Psoas muscle (tissue), 8 donors: ENCODE measurements at places on chromosomes 4 and X. TPM values are rescaled to one million over a fixed set of nuclear protein-coding genes. Genes with fewer than 3 reads are reported as not detected.

GRCh38 chr4:7365462-7366179 lies 69.1 kb downstream of the PSAPL1 start:
- no peak overlapping the region for H3K27ac ChIP-seq
- no peaks in the 10 kb centered on the region for H3K36me3 ChIP-seq
- no peak for DNase-seq
- no peak overlapping the region for H3K4me3 ChIP-seq
- H3K4me1 ChIP-seq = peaks cover 9% of the 10 kb centered on the region

DNA sequence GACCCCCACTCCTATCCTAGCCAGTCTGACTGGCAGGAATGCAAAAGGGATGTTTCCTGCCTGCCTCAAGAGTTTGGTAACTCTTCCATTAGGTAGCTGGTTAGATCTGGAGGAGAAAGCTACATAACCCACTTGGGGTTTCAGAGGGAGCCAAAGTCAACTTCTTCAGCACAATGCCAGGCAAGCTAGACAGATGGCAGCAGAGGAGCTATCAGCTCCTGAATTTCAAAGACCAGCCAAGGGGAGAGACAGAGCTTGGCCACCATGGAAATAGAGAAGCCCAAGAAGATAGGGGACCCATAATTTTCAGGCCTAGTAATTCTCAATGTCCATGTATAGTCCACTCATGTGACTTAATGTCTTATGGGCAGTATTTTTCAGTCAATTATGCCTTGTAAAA lies 56.4 kb downstream of the PGRMC1 start:
- no peaks in the 10 kb centered on the region for H3K36me3 ChIP-seq
- H3K27me3 ChIP-seq = no peaks in the 10 kb centered on the region
- no peak overlapping the region for H3K27ac ChIP-seq
- no peak overlapping the region for H3K4me3 ChIP-seq
- no peak for DNase-seq

DNA sequence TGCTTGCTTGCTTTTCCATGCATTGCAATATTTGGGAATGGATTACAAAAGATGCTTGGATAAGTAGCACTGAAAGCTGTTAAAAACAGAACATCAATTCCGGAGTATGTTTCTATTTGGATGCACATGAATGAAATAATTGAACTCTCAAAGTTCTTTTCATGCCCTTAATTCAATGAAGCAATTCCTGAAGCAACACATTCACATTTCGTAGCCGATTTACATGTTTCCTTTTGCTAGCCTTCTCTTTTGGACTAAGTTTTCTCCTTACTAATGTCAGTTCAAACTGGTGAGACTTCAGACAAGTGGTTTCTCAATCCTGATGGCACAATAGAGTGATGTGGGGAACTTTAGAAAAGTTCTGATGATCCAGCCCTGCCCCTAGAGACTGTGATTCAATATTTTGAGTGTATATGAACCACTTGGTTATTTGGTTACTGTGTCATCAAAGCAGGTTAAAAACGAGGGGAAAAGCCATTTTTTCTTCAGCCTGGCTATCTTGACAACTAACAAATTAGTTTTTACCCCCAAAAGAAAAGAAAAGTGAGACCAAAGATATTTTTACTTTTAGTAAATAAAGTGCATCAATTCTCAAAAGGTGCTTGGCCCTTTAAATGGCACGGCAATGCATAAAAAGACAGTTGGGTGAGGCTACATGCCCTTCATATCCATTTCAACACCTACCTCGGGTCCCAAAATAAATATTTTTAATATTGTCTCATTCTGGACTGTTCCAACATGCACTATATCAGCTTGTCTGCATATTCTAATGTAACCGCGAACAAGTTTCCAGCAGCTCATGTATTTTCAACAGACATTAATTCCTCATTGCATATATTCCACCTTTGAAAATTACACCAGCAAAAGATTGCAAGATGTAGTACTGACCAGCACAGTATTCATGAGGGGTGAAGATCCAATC lies 90.1 kb upstream of the RPL34 start:
- H3K27me3 ChIP-seq = no peaks in the 10 kb centered on the region
- H3K27ac ChIP-seq = no peak overlapping the region
- H3K36me3 ChIP-seq = no peaks in the 10 kb centered on the region
- H3K4me3 ChIP-seq = no peak overlapping the region
- H3K4me1 ChIP-seq = no peaks in the 10 kb centered on the region
- no peak for DNase-seq

- H3K4me1 ChIP-seq = no peaks in the 10 kb centered on the region
- no peaks in the 10 kb centered on the region for H3K36me3 ChIP-seq
- H3K27me3 ChIP-seq = no peaks in the 10 kb centered on the region
- no peak for DNase-seq
Observed at GRCh38 chr4:150010525-150011126, 67.6 kb upstream of the DCLK2 start.

- no peaks in the 10 kb centered on the region for H3K27me3 ChIP-seq
- no peak overlapping the region for H3K4me3 ChIP-seq
- no peaks in the 10 kb centered on the region for H3K36me3 ChIP-seq
- DNase-seq = no peak
- H3K4me1 ChIP-seq = no peaks in the 10 kb centered on the region
- no peak overlapping the region for H3K27ac ChIP-seq
Observed at GRCh38 chr4:4673070-4673469, 131.2 kb upstream of the STX18 start.

- H3K27ac ChIP-seq = no peak overlapping the region
- H3K4me1 ChIP-seq = no peaks in the 10 kb centered on the region
- H3K36me3 ChIP-seq = no peaks in the 10 kb centered on the region
- H3K4me3 ChIP-seq = no peak overlapping the region
- no peak for DNase-seq
Observed at GRCh38 chr4:6042293-6043063, 24.2 kb upstream of the C4orf50 start.

DNA sequence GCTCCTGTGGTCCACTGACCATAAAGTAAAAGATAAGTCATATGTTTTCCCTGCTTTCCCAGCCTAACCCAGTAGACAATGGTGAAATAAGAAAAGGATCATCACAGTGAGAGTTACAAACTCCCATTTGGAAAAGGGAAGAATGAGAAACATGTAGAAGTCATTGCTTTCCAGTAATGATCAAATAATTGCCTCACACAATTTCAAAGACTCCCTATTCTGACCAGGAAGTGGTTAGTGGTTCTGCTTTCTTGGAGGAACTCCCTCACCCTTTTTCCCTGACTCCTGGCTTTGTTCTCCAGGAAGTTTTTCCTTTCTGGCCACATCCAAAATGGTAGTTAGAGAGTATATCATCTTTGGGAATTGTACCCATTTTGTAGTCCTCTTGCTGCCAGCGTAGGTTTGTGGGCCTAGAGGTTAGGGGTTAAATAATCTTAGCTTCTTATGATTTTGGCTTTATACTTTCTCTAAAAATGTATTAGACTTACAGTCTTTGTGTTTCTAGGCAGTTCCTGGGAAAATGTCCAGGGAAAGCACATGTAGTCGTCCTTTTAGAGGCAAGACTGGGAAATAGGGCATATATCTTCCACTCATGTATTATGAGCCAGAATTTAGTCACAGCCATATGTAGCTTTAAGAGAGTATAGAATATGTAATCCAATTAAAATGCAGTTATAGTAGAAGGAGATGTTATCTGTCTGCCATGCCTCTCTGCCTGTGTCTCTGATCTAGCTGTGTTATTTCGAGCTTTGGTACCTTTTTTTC lies 10.5 kb downstream of the VAMP7 start:
- DNase-seq = no peak
- no peaks in the 10 kb centered on the region for H3K36me3 ChIP-seq
- peaks cover 7% of the 10 kb centered on the region for H3K4me1 ChIP-seq
- no peak overlapping the region for H3K27ac ChIP-seq
- no peaks in the 10 kb centered on the region for H3K27me3 ChIP-seq

DNA sequence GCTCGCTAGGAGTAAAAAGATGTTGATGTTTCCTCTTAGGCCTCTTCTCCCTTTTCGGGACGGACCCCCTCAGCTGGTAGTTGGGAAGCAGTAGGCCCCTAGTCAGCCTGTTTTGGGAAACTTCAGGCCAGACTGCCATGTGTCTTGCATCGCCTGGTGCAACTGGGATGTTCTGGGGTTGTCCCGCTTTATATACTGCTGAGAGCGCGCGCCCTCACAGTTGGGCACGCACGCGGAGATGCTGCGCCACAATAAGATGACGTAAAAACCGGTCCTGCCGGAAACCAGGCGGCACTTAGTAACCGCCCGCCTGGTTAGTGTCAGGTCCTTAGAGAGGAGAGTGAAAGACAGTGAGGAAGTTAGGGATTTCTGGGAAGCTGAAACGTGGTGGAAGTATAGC lies 231.3 kb upstream of the CT83 start:
- no peak for DNase-seq
- H3K36me3 ChIP-seq = no peaks in the 10 kb centered on the region
- no peak overlapping the region for H3K27ac ChIP-seq
- H3K4me3 ChIP-seq = no peak overlapping the region
- no peaks in the 10 kb centered on the region for H3K27me3 ChIP-seq

GRCh38 chr4:1695913-1696312 lies 11.8 kb upstream of the FAM53A start:
- H3K27ac ChIP-seq = no peak overlapping the region
- no peak for DNase-seq
- no peak overlapping the region for H3K4me3 ChIP-seq
- peaks cover 96% of the 10 kb centered on the region for H3K36me3 ChIP-seq

DNA sequence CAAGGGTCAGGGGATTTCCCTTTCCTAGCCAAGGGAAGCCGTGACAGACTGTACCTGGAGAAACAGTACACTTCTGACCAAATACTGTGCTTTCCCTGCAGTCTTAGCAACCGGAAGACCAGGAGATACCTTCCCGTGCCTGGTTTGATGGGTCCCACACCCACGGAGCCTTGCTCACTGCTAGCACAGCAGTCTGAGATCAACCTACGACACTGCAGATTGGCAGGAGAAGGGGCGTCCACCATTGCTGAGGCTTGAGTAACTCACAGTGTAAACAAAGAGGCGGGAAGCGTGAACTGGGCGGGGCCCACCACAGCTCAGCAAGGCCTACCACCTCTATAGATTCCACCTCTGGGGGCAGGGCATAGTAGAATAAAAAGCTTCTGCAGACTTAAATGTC lies 48.7 kb upstream of the SRD5A3 start:
- no peak overlapping the region for H3K4me3 ChIP-seq
- H3K27me3 ChIP-seq = no peaks in the 10 kb centered on the region
- H3K36me3 ChIP-seq = no peaks in the 10 kb centered on the region
- H3K27ac ChIP-seq = no peak overlapping the region
- DNase-seq = no peak

GRCh38 chr4:109574443-109574850 lies 14.4 kb downstream of the MCUB start:
- H3K4me1 ChIP-seq = no peaks in the 10 kb centered on the region
- no peak for DNase-seq
- H3K4me3 ChIP-seq = no peak overlapping the region
- H3K36me3 ChIP-seq = no peaks in the 10 kb centered on the region
- no peaks in the 10 kb centered on the region for H3K27me3 ChIP-seq

DNA sequence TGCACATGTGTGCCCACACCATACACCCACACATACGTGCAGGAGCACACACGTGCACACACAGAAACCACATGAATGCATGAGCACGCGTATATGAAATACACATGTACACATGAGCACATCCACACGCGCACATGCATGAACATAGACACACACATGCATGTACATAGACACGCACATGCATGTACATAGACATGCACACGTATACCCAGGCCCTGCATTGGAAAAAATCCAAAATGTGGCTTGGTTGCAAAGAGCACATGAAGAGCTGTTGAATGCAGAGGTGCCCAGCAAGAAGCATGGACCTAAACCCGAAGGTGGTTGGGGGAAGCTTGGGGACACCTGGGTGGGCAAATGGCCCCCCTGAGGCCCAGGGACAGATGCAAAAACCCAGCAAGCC lies 18.5 kb downstream of the CD99 start:
- H3K27me3 ChIP-seq = no peaks in the 10 kb centered on the region
- H3K27ac ChIP-seq = peak overlapping the region; percentile 66
- DNase-seq = no peak
- no peak overlapping the region for H3K4me3 ChIP-seq
- no peaks in the 10 kb centered on the region for H3K36me3 ChIP-seq

DNA sequence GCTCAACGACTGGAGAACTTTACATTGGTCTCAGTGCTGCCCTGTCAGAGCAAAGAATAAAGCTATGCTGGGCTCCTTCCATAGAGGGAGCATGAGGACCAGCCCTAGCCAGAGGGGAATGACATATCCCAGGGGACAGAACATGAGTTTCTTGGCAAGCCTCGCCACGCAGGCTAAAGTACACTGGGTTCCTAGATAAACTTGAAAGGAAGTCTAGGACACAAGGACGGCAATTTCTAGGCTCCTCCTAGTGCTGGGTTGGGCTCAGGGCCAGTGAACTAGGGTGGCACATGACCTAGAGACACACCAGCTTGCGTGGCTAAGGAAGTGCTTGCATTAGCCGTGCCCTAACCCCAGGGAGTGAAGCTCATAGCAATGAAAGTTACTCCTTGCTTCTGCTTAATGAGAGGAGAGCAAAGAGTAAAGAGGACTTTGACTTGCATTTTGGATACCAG lies 141.0 kb downstream of the MAB21L2 start:
- no peaks in the 10 kb centered on the region for H3K27me3 ChIP-seq
- H3K27ac ChIP-seq = no peak overlapping the region
- no peaks in the 10 kb centered on the region for H3K36me3 ChIP-seq
- peak; percentile 61 for DNase-seq
- no peaks in the 10 kb centered on the region for H3K4me1 ChIP-seq

DNA sequence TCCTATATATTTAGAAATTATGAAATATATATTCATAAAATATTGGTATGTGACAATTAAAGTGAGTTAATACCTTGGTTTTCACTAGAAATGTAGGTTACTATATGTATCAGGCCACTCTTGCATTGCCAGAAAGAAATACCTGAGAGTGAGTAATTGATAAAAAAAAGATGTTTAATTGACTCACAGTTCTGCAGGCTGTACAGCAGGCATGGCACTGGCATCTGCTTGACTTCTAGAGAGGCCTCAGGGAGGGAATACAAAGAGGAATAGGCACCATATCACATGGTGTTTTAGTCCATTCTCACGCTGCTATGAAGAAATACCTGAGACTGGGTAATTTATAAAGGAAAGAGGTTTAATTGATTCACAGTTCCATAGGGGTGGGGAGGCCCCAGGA lies 1560.6 kb downstream of the STIM2 start:
- no peak overlapping the region for H3K4me3 ChIP-seq
- no peak for DNase-seq
- H3K27me3 ChIP-seq = no peaks in the 10 kb centered on the region
- no peak overlapping the region for H3K27ac ChIP-seq
- no peaks in the 10 kb centered on the region for H3K4me1 ChIP-seq
- no peaks in the 10 kb centered on the region for H3K36me3 ChIP-seq

GRCh38 chr4:37685161-37685822 lies 884 bp downstream of the RELL1 start:
- peaks cover 32% of the 10 kb centered on the region for H3K4me1 ChIP-seq
- DNase-seq = no peak
- peak overlapping the region; percentile 98 for H3K4me3 ChIP-seq
- no peaks in the 10 kb centered on the region for H3K27me3 ChIP-seq
- H3K36me3 ChIP-seq = no peaks in the 10 kb centered on the region

DCK gene
- polyA plus RNA-seq = 4.3 TPM

XAGE1A gene
- polyA plus RNA-seq = not detected

TRIML2 gene
- not detected for polyA plus RNA-seq

NEUROG2 gene
- polyA plus RNA-seq = not detected

DCTD gene
- polyA plus RNA-seq = 56.9 TPM

NWD2 gene
- 0.03 TPM for polyA plus RNA-seq

SCML2 gene
- polyA plus RNA-seq = 2.3 TPM

NPNT gene
- 5.4 TPM for polyA plus RNA-seq
